Fibroblast of skin of right biceps (primary cell): ENCODE measurements at places on chromosomes 4 and X.

GRCh38 chrX:133674726-133675470 is 259.6 kb upstream of the GPC4 start:
- no peak for DNase-seq

DNA sequence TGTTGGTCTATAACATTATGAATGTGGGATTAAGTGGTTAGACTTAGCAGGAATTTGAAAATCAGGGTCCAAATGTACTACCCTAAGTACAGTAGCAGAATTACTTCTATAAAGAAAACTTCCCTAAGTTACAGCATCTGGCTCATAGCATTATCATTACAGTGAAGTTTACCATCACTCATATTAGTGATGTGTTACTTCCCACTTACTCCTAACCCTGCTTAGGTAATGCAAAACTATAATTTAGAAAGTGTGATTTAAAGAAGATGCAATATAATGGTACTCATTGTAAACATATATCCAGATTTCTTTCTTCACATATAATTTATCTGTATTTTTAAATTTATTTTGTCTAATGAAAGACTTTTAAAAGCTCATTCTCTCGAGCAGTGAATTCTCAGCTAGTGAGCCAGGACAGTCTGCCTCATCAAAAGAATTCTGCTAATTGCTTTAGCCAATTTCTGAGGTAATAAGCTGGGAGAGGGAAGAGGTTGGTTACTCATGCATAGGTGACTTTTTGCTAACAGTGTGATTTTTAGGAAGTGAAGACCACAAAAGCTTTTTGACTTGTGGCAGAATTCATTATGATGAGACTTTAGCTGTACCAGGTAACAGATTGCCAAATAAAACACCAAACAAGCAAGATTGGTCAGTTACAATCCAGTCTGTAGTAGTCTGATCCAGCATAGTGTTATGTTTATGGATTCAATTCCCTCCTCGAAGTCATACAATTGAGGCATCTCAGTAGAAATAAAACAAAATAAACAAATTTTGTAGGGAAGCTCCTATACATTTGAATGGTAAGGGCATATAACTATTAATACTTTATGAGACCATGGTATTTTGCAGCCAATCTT is 21.0 kb downstream of the PLS3 start:
- DNase-seq, result no peak

DNA sequence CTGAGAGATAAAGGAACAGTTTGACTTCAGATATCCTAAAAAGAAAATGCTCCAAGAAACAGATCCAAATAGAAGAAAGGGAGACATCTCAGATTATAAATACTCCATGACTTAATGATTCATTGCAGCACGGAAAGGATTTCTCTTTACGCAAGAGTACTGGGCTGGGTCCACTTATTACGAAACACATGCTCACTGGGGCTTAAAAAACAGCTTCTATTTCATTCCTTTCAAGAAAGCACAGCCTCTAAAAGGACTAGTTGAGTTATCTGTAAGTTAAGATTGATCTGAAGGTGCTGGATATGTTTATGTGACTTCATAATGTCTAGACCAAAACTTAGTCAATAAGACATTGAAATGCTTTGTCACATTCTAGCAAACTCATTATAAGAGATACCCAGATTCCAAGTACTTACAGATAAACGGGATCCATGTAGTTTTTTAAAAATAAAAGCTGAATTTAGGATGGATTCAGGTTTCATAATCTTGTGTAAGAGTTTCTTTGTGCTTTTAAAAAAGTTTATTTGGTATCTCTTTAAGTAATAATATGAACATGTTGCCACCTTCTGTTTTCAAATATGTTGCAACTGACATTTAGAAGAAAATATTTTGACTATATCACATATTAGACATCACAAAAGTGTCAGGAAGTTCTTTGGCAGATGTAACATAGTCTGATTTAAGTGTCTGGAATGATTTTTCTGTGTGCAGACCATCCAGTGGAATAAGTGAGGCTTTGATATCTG is 109.5 kb upstream of the MYOZ2 start:
- peak; percentile 87 for DNase-seq

DNA sequence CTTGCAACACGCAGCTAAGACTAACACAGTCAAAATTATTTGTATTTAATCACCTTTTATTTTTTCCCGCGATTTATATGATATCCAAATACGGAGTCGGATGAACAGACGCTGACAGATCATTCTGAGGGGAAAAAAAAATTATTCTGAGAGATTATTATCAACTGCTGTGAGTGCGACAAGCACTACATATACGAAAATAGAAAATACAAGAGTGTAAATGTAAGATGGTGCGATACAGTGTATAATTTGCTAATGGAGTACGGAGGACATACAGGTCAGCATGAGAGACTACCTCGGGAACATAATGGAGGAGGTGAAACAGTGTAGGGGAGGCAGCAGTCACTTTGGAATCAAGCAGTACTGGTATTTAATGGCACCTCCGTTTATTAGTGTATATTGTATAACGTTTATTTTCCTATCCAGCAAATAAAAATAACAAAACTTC is 2.8 kb upstream of the LIN54 start:
- no peak for DNase-seq

- no peak for DNase-seq
Observed at GRCh38 chr4:17491196-17491595, 20.7 kb downstream of the QDPR start.

DNA sequence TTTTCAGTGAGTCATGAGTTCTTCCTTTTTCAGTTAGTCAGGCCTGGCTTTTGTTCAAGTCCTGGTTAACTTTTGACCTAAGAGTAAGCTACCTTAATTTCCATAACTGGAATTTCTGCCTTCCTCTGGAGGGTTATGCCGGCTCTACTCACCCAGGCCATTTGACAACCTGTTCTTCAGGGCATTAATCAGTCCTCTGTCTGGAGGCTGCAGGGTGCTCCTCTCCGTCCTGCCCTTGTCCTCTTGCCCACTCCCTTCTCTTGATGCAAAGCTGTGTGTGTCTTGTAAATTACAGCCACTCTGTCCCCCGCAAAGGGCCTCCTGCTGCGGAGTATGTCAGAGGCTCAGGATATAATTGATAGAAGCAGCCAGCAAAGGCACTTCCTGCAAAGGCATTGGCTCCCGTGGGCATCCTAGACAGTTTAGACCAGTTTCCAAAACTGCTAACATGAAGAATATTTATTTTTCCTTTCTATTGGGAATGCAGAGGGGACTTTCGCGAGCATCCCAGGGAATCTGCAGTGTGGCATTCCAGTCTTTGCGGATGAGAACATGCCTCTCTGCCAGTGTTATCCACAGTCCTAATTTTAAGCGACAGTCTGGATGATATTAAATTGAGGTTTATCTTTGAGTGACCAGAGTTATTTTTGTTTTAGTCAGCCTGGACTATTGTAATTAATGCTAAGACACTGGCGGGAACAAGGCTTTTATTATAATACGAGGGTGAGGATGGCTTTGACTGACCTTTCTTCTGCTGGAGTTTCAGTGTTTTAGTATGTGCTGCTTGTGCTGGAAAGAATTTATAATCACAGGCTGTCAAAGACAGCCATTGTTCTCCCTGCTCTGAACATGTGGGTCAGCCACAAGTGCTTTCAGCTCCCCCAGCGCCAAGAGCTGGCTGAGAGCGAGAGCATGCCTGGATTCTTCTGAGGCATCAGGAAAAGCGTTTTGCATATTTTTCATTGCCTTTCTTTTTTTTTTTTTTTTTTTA is 74.2 kb downstream of the LIMCH1 start:
- DNase-seq, result peak; percentile 65

- peak; percentile 42 for DNase-seq
Observed at GRCh38 chr4:4613126-4613465, 71.2 kb upstream of the STX18 start.

- DNase-seq, result no peak
Observed at GRCh38 chr4:17436750-17437090, 75.2 kb downstream of the QDPR start.

GRCh38 chr4:71304289-71304850 is 34.5 kb upstream of the SLC4A4 start:
- peak; percentile 15 for DNase-seq

DNA sequence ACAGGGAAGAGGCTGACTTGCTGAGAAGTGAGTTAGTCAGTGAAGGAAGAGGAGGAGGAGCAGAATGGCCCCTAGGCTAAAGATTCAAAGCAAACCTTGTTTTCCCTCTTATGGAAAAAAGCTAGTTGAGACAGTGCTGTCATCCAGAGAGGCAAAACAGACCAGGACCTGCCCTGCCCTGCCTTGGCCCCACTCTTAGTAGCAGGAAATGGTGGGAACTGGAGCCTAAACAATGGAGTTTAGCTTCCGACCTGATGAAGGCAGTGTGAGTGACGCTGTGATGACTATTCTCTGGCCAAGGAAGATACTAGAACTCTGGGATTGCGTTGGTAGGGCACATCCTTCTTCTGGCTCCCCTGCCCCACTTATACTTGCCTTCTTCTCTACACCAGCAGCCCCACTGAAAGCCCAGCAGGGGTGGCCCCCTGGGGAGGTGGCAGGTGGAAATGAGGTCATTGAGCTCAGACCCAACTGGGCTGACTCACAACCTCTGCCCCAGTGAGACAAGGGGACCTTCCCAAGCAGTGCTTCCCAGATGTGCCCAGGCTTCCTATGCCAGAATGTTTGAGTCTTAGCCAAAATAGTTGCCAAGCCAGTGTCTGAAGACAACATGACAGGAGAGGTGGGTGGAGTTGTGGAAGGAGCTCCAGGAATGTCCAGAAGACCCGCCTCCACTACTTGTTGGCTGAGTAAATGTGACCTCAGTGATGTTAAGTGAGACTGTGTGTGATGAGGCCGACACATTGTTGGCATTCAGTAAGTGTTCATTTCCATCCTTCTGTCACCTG is 38.8 kb downstream of the MSN start:
- peak; percentile 62 for DNase-seq
